ENCODE measurements at places on chromosomes 3 and 15.

- DNase-seq: no peak
Observed at GRCh38 chr3:37953226-37953625, 37.4 kb upstream of the VILL start.

GRCh38 chr3:139340784-139341183 is 3.0 kb upstream of the MRPS22 start:
- no peak for DNase-seq

GRCh38 chr15:54687628-54688027 is 509.1 kb downstream of the RSL24D1 start:
- DNase-seq: no peak

DNA sequence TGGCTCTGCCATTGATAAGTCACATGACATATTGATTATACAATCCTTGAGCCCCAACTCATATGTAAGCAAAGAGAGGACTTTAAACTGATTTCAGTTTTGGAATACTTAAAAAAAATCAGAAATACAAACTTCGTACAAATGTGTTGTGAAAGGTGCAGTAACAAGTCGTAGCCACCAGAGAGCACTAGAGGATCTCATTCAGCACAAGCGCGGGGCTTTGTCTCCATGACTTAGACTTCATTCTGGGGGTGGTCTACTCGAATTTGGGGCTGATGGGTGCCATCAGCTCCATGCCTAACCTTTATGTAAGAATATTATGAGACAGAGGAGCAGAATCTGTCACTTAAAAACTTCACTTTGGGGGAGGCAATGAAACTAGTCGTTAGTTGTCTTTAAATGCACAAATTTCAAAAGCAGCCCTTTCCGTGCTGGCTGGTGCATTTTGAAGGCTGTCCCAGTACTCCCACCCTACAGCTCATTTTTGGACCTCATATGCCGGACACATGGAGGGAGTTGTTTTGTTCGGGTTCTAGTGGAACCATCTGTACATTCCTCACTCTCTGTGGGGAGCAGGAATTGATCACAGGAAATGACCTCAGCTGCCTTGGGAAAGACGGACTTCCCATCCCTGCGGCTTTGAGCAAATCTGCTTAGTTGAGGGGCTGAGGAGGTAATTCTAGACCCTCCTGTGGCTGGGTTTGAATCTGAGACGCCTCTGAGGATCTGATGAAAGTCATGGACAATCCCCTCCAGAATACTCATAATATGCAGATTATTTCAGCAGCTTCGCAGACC is 27.5 kb upstream of the MASP1 start:
- peak; percentile 21 for DNase-seq

GRCh38 chr15:64100958-64101357 is 5.2 kb downstream of the SNX1 start:
- DNase-seq: no peak

GRCh38 chr15:42358141-42358540 is 1.2 kb upstream of the CAPN3 start:
- no peak for DNase-seq

- no peak for DNase-seq
Observed at GRCh38 chr3:55474213-55474632, 12.9 kb downstream of the WNT5A start.

- peak; percentile 27 for DNase-seq
Observed at GRCh38 chr3:187744169-187745151, 808 bp downstream of the BCL6 start.

DNA sequence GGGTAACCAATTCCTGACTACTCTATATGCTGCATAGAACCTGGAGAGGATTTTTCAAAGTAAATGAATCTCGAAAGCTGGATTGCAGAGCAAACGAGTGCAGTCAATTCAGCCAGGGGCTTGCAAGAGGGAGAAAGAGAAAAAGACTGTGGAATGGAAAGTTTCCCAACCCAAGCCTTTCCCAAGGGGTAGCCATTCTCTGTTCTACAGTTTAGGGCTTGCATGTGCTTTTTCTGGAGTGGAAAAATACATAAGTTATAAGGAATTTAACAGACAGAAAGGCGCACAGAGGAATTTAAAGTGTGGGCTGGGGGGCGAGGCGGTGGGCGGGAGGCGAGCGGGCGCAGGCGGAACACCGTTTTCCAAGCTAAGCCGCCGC is 511 bp upstream of the RARB start:
- DNase-seq: no peak

DNA sequence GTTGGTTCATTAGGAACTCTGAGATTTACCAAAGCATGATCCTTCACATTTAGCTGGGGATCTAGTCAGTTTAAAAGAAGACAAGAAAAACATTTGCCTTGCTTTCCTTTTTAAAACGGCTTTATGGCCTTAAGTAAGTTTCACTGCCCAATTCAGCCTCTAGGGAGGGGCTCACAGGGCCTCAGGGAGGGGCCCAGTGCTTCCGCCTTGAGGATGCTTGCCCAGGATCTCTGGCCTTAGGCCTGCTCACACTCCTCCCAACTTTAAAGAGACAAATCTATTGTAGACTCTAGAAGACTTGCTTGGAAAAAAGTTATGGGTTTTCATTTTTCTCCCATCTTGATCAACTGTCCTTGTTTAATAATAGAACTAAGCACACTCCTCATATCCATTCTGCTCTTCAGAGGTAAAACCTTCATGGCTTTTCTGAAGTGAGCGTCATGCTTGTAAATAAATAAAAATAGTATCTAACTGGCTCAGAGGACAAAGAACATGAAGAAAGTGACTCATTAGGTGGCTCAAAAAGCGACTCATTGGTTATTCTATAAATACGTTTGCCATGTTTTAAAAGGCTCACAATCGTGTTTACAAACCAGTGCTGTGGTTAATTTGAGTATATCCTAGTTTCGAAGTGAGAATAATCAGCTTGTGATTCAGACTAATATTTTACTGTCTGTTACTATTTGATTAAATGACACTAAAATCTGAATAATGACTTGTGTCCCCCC is 13.7 kb downstream of the PDHB start:
- no peak for DNase-seq

- DNase-seq: no peak
Observed at GRCh38 chr3:108096532-108097321, 5.9 kb upstream of the CD47 start.

DNA sequence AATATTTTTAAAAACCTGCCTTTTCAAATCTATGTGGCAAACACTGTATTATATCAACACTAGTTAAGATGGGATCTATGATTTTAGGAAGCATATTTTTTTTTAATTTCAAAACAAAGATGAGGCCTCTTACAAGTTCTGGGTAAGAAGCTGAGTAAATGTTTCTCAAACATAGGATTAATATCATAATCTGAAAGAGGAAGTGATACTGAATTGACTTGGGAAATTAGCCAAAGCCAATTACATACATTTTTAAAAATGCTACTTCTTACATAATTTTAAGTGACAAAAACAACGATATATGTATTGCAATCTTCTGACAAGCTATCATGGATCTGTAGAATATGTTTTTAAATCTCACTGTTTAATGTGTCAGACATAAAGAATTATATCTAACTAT is 135.1 kb upstream of the UBP1 start:
- no peak for DNase-seq
